ENCODE measurements at places on chromosomes 3 and 15.
A peak's percentile ranks its signal among the peaks of the same experiment; 100 is the strongest.

DNA sequence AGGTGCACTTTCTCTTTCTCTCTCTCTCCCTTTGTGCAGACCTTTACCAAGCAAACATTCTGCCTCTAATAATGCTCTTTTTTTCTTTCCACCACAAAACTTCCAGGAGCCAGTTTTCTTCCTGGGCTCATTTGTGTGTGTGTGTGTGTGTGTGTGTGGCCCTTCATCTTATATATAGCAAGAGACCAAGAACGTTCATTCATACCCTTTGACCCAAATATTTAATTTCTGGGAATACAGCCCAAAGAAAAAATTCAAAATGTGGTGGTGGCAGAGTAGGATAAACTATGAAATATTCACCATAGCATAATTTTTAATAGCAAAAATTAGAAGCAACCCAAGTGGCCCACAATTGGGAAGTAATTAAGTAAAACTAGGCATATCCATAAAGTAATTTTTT lies 398.9 kb downstream of the IGSF11 start:
- no peak for DNase-seq

DNA sequence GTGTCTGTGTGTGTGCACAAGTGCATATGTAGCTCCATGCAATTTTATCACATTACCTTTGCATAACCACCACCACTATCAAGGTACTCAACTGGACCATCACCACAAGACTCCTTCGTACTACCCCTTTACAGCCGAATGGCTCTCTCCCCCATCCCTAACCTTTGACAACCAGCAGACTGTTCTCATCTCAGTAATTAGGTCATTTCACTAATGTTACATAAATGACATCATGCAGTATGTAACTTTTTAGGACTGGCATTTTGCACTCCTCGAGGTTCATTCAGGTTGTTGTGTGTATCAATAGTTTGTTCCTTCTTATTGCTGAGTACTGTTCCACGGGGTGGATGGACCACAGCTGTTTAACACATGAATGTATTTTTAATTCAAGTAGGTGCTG lies 121.8 kb upstream of the SLC6A11 start:
- DNase-seq = no peak

DNA sequence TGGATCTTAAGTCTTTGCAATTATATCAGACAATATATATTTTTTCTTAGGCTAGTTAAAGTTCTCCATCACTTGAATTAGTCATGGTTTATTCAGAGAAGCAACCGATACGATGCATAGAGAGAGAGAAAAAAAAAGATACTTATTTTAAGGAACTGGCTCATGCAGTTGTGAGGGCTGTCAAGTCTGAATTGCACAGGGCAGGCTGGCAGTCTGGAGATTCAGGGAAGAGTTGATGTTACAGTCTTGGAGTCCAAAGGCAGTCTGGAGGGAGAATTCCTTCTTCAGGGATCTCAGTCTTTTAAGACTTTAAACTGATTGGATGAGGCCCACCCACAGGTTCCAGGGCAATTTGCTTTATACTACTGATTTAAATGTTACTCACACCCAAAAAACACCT lies 412.6 kb downstream of the IL5RA start:
- no peak for DNase-seq

- peak; percentile 28 for DNase-seq
These were observed 34.7 kb upstream of the TUBGCP5 start for GRCh38 chr15:23073890-23074646.

DNA sequence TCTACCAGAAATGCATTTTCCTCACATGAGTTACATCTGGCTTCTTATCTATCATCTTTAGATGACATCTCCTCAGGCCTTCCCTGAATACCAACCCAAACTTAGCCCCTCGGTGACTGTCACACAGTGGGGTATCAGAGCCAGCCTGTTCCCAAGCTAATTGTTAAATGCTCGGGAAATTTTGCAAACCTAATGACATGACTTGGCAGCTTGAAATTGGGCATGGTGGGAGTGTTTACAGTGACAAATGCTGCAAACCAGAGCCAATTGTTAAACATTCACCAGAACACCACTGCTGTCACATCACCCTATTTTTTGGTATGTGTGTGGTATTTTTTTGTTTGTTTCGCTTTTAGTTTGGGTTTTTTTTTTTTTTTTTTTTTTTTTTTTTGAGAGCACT lies 130.8 kb downstream of the HCN4 start:
- DNase-seq = no peak

GRCh38 chr3:120443626-120444123 lies 7.1 kb downstream of the FSTL1 start:
- DNase-seq = no peak

- DNase-seq = no peak
These were observed 122.6 kb downstream of the CNTN3 start for GRCh38 chr3:74491874-74492273.

- DNase-seq = no peak
These were observed 271.5 kb downstream of the TLE3 start for GRCh38 chr15:69825941-69826818.

- DNase-seq = no peak
These were observed 397.9 kb upstream of the GOLIM4 start for GRCh38 chr3:168493412-168494205.

- DNase-seq = no peak
These were observed 73.9 kb downstream of the TBC1D2B start for GRCh38 chr15:78003539-78004008.

- DNase-seq = peak; percentile 90
These were observed 368.6 kb upstream of the GBE1 start for GRCh38 chr3:82130046-82130445.

DNA sequence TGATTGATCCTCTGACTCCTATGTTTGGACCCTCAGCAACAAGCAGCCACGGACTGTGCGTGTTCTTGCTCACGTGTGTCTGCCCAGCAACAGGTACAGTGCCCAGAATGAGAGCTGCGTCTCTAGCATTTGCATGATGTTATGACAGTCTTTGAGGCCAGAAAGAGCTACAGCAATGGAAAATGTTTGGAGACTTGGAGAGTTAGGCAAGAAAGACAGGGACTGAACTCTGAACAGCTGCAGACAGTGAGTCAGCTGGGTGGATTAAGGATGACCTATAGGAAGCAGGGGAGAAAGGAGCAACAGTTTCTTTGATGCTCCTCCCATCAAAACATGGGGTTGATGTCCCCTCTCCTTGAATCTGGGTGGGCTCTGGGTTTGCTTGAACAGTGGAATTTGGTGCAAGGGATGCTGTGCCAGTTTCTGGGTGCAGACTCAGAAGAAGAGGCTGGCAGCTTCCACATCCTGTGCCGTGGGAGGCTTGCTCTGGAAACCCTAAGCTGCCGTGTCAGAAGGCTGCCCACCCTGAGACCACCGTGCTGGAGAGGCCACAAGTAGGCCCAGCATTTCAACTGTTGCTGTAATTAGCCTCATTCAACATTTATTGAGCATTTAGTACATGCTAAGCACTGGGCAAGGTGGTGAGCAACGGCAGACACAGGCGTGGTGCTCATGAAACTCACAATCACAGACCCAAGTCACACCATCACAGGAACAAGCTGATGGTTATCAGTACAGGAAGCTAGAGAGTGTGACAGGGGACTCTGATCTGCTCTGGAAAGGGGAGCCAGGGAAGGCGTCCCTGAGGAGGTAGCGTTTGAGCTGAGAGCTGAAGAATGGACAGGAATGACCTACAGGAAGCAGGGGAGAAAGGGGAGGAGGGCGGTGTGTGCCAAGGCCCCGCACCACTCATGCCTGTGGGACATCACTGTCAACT lies 21.7 kb downstream of the CCR9 start:
- DNase-seq = no peak

- DNase-seq = no peak
These were observed 31.8 kb downstream of the MYO9A start for GRCh38 chr15:72086010-72086697.

- peak; percentile 27 for DNase-seq
These were observed 183.1 kb downstream of the CHST2 start for GRCh38 chr3:143302638-143303171.

DNA sequence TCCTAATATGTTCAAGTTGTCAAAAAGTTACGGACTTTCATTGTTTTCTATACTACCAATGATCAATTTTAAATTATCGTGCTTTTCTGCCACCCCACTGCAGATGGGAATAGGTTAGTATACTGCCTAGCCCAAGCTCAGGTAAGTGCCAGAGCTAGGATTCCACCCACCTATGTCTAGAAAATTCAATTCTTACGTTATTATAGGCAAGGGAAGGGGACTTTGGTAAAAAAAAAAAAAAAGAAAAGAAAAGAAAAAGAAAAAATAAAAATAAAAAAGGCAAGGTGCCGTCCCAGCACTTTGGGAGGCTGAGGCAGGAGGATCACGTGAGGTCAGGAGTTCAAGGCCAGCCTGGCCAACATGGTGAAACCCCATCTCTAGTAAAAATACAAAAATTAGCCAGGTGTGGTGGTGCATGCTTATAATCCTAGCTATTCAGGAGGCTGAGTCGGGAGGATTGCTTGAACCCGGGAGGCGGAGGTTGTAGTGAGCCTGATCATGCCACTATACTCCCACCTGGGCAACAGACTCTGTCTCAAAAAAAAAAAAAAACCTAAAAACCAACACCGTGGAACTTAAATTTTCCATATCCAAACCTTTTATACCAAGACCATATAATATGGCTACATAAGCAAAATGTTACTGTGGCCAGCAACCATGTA lies 1.3 kb downstream of the RPL22L1 start:
- no peak for DNase-seq

DNA sequence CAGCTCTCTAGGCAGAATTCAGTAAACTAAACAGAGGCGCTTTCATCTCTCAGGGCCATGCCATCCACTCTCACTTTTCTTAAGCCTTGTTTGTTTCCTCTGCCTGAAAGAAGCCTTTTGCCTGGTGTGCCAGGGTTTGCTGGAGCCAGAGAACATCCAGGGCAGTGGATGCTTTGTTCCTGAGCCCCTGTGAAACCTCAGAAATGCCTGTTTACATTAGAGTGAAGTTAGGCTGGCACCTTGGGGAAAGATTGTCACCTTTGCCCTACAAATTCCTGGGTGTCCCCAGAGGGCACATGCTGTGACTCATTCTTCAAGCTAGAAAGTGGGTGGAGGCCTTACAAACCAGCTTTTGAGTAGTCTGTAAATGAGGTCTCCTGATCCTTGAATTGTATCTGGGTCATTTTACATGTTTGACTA lies 10.7 kb upstream of the TRAK1 start:
- peak; percentile 76 for DNase-seq

GRCh38 chr3:64046592-64046991 lies 23.3 kb upstream of the PSMD6 start:
- DNase-seq = no peak

GRCh38 chr3:18712713-18713576 lies 287.8 kb upstream of the SATB1 start:
- no peak for DNase-seq

- no peak for DNase-seq
These were observed 1.7 kb downstream of the HHLA2 start for GRCh38 chr3:108298056-108298455.

- DNase-seq = no peak
These were observed 219.7 kb downstream of the CD47 start for GRCh38 chr3:107870943-107871638.

DNA sequence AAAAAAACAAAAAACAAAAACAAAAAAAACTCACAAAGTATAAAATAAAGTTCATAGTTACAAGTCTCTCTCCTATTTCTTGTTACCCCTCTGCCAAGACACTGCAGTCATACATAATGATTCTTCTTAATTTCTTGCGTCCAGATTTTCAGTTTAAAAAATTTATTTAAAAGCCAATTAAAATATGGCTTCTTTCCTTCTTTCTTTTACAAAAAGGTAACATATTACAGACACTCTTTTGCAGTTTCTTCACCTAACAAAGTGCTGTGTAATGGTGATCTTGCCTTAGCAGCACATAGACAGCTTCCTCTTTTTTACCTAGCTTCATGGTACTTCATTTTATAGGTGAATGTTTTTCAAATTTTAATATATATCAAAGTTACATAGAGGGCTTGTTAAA lies 136.1 kb upstream of the SGO1 start:
- DNase-seq = no peak

GRCh38 chr15:26630857-26631256 lies 142.0 kb downstream of the GABRB3 start:
- DNase-seq = no peak

DNA sequence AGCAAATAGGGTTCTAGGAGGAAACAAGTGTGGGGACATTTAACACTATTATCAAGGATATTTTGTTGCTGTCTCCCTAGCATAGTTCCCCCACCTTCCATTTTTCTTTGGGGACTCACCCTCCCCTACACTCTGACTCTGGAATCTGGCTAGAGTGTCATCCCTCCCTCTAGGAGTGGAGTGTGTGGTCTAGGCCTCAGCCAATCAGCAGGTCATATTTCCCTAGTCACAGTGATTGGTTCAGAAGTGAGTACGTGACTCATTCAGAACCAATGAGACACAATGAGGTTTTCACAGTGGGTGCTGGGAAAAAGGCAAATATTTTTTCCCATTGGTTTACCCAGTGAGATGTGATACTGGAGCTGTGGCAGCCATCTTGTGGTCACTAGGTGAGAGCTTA lies 234.4 kb downstream of the SHQ1 start:
- peak; percentile 25 for DNase-seq

DNA sequence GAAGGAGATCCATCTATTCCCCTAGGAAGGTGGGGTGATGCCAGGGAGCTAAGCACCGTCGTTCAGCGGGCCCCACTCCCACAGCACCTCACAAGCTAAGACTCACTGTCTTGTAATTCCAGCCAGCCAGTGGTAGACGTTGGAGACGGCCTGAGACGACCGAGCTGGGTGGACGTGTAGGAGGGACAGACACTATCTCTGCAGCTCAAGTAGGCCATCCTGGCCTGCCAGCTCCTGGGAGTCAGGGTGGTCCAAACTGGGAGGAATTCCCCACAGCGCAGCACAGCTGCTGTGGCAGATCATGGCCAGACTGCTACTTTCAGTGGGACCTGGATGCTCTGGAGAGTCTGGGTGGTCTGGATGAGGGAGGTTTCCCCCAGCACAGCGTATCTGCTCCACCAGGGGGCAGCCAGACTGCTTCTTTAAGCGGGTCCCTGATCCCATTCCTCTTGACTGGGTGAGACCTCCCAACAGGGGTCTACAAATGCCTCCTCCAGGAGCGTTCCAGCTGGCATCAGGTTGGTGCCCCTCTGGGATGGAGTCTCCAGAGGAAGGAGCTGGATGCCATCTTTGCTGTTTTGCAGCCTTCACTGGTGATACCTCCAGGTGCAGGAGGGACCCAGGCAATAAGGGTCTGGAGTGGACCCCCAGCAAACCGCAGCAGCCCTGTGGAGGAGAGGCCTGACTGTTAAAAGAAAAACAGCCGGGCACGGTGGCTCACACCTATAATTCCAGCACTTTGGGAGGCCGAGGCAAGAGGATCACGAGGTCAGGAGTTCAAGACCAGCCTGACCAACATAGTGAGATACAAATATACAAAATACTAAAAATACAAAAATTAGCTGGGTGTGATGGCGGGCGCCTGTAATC lies 27.6 kb downstream of the GNB5 start:
- peak; percentile 12 for DNase-seq
